ENCODE measurements at places on chromosomes 2 and 18.

DNA sequence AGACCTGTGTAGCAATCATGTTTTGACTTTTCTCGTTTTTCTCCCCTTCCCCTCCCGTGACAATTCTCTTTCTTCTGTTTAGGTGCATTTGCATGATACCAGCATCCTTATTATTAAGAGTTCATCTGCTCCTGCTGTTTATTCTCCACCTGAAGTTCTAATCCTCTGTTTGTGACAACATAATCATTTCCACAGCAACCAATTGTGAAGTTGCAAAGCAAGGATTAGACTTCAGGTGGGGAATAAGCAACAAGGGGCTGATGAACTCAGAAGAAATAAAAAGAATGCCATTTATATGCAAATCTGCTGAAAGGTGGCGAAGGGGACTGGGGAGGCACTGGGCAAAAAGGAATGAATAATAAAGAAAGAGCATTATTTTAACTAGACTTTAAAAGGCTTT lies 124.8 kb upstream of the LINC00305 start:
- no peaks in the 10 kb centered on the region for H3K27me3 ChIP-seq
- H3K27ac ChIP-seq = no peak overlapping the region
- H3K4me1 ChIP-seq = no peaks in the 10 kb centered on the region
- DNase-seq = no peak
- no peaks in the 10 kb centered on the region for H3K36me3 ChIP-seq

DNA sequence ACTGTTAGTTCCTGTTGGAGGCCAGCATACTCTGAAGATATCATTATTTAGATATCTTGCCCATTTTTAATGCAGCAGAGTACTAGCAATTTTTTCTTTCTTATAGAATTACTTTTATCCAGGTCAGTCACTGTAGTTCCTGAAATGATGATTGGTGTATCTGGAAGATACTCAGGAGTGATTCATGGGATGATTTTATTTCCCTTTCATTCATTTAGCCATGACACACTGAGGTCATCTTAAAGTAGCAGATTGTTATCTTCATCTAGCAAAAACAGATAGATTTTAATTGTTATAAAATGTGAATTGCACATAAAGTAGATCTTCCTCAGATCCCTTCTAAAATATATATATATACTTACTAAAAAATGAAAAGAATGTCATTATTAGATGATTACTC lies 109.1 kb downstream of the PIK3C3 start:
- H3K27ac ChIP-seq = peak overlapping the region; percentile 44
- no peak overlapping the region for H3K4me3 ChIP-seq
- H3K4me1 ChIP-seq = peaks cover 5% of the 10 kb centered on the region

DNA sequence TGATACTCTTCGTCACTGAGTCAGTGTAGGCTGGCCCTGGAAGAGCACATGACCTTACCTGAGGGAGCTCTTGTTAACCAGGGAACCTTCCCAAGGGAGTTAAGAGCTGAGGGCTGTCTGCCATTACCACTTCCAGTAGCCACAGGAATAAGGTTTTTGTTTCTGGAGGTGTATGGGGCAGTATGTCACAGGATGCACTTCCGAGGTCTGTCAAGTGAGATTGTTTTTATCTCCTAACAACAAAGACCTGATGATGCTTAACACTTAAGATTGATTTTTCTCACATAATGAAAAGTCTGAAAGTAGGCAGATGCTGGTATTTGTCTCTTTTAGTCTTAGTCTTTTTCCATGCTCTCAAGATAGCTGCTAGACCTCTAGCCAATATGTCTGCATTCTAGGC lies 41.8 kb downstream of the PSMA8 start:
- H3K36me3 ChIP-seq = no peaks in the 10 kb centered on the region
- peaks cover 11% of the 10 kb centered on the region for H3K4me1 ChIP-seq
- DNase-seq = no peak

DNA sequence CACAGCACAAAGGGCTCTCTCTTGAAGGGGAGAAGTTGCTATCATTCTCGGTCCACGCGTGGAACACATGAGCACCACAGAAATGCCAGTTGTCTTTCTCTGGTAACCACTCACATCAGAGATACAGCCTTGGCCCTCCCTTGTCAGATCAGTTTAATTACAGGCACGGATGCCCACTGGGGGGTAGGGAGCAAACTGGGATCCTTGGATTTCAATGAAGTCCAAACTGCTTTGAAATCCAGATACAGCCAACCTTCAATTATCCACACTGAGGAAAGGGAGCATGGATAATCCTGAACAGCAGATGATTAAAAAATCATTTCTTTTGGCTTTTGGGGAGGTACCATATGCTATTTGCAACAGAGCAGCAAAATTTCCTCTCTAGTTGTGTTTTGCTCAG lies 63.7 kb upstream of the DAPL1 start:
- peaks cover 5% of the 10 kb centered on the region for H3K4me1 ChIP-seq
- H3K27me3 ChIP-seq = peaks cover 30% of the 10 kb centered on the region
- no peaks in the 10 kb centered on the region for H3K36me3 ChIP-seq

DNA sequence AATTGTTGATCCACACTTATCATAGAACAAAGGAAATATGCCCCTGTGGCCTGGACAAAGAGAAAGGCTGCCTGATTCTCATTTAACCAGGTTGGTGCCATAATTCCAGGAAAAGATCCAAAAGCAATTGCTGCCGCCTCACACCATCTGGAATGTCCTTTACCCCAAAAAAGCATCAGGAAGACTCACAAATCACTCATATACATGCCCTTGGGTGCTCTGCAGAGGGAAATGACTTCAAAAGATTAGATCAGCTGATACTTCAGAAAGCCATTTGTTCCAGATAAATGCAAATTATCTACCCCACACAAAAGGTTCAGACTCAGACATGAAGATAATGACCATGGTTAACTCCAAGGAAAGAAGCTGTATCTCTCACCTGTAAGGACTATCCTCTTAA lies 285.8 kb downstream of the C1D start:
- no peak overlapping the region for H3K27ac ChIP-seq
- DNase-seq = no peak
- no peaks in the 10 kb centered on the region for H3K4me1 ChIP-seq
- H3K4me3 ChIP-seq = no peak overlapping the region

DNA sequence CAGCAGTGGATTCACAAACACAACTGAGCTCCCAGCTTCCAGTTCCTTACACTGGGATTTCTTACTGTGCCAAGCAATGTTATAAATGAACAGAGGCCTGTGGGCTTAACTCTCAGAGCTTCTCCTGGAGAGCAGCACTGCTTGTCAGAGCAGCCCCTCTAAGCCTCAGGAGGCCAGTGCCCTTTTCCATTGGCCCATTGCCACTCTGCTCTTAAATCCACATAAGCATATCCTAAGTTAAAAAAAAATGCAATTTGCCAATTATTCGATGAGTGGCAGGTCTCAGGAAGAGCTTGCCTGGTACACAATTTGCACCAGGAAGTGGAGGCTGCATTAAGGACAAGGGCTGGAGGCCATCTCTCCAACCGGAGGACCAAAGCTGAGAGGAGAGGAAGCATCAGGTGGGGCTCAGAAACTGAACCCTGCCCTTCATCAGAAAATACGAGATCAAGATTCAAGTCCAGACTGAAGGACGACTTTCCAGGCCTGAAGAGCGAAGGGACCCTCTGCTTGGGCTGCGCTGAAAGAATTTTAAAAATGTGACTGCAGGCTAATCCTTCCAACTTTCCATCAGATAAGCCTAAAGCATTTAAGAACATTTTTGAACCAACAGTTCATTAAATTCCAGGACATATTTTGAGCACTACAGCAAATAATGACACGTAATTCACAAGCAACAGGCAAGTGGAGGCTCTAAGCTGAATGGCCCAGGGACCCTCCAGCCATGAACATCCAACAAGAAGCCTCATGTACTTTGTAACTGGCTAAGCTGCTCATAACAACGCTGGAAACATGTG lies 28.4 kb upstream of the PXDN start:
- no peak overlapping the region for H3K4me3 ChIP-seq
- peaks cover 5% of the 10 kb centered on the region for H3K27me3 ChIP-seq
- H3K36me3 ChIP-seq = no peaks in the 10 kb centered on the region
- H3K4me1 ChIP-seq = no peaks in the 10 kb centered on the region

GRCh38 chr18:51151185-51151567 lies 46.3 kb downstream of the MEX3C start:
- no peaks in the 10 kb centered on the region for H3K36me3 ChIP-seq
- no peaks in the 10 kb centered on the region for H3K27me3 ChIP-seq
- H3K4me3 ChIP-seq = peak overlapping the region; percentile 90
- H3K27ac ChIP-seq = peak overlapping the region; percentile 25
- no peak for DNase-seq
- peaks cover 59% of the 10 kb centered on the region for H3K4me1 ChIP-seq

GRCh38 chr2:128314348-128315121 lies 4.1 kb downstream of the HS6ST1 start:
- no peaks in the 10 kb centered on the region for H3K27me3 ChIP-seq
- H3K4me1 ChIP-seq = peaks cover 63% of the 10 kb centered on the region
- H3K4me3 ChIP-seq = no peak overlapping the region
- no peak for DNase-seq
- peaks cover 1% of the 10 kb centered on the region for H3K36me3 ChIP-seq
- no peak overlapping the region for H3K27ac ChIP-seq

- H3K4me1 ChIP-seq = no peaks in the 10 kb centered on the region
- no peaks in the 10 kb centered on the region for H3K27me3 ChIP-seq
- H3K4me3 ChIP-seq = no peak overlapping the region
- no peaks in the 10 kb centered on the region for H3K36me3 ChIP-seq
These were observed 453.0 kb upstream of the CDH20 start for GRCh38 chr18:60880184-60880583.

DNA sequence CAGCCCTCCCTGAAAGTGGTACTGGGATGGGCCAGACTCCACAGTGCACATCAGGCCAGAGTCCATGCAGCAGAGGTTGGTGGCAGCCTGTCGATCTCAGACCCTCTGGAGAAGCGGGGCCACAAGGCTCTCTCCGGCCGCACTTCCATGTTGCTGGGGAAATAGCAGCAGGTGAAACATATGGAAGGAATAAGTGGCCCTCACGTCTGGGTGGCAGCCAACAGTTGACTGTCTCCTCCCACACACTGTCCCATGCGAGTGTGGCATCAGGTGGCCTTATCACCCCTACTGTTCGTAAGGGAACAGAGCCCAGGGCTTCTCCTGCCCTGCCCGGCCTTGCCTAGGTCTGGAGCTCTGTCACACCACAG lies 58.1 kb upstream of the FOSL2 start:
- no peak for DNase-seq
- H3K36me3 ChIP-seq = no peaks in the 10 kb centered on the region
- no peak overlapping the region for H3K4me3 ChIP-seq
- no peak overlapping the region for H3K27ac ChIP-seq
- H3K4me1 ChIP-seq = peaks cover 11% of the 10 kb centered on the region

DNA sequence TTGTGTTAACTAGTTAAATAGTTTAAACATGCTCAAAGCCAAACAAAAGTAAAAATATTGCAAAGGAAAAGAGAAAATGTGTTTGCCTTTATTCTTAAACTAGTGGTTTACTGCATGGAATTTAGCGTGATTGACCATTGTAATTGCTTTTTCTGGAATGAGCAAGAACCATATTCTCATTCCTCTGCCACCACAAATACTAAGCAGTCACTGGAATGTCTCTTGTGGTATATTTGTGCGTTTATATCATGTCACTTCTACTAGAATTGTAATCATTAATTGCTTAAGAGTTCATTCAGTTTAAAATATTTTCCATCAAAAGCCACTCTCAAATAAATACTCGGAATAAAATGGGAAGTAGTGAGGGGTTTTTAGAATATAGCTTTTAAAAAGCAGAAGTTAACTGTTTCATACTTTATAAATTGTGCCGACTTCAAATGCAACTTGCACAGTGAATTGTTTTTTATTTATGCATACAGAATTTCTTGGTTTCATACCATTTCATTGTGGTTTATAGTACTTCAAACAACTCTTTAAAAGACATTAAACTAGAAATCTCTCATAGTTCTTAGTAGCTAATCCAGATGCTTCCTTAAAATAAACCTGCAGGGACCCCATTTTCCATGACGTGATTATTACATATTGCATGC lies 288.1 kb downstream of the EPHA4 start:
- H3K27me3 ChIP-seq = peaks cover 7% of the 10 kb centered on the region
- DNase-seq = no peak
- H3K4me1 ChIP-seq = no peaks in the 10 kb centered on the region
- no peaks in the 10 kb centered on the region for H3K36me3 ChIP-seq
- no peak overlapping the region for H3K27ac ChIP-seq

- H3K4me1 ChIP-seq = no peaks in the 10 kb centered on the region
- H3K27ac ChIP-seq = no peak overlapping the region
- H3K27me3 ChIP-seq = no peaks in the 10 kb centered on the region
- peaks cover 4% of the 10 kb centered on the region for H3K36me3 ChIP-seq
- no peak for DNase-seq
These were observed 12.0 kb downstream of the SFTPB start for GRCh38 chr2:85655961-85656417.

DNA sequence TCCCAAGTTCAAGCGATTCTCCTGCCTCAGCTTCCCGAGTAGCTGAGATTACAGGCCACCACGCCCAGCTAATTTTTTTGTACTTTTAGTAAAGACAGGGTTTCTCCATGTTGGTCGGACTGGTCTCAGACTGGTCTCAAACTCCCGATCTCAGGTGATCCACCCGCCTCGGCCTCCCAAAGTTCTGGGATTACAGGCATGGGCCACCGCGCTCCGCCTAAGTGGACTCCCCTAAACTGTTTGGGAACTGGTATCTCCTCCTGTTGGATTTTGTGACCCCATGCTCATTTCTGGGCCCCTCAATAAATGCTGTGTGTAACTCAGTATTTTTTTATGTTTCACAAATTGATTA lies 5.2 kb downstream of the SCTR start:
- H3K4me3 ChIP-seq = no peak overlapping the region
- peaks cover 52% of the 10 kb centered on the region for H3K27me3 ChIP-seq
- H3K36me3 ChIP-seq = no peaks in the 10 kb centered on the region
- no peaks in the 10 kb centered on the region for H3K4me1 ChIP-seq

GRCh38 chr2:127662937-127663565 lies 12.3 kb downstream of the LIMS2 start:
- no peaks in the 10 kb centered on the region for H3K36me3 ChIP-seq
- no peak overlapping the region for H3K4me3 ChIP-seq
- no peak for DNase-seq
- peaks cover 45% of the 10 kb centered on the region for H3K27me3 ChIP-seq
- H3K4me1 ChIP-seq = peaks cover 3% of the 10 kb centered on the region
- H3K27ac ChIP-seq = no peak overlapping the region

DNA sequence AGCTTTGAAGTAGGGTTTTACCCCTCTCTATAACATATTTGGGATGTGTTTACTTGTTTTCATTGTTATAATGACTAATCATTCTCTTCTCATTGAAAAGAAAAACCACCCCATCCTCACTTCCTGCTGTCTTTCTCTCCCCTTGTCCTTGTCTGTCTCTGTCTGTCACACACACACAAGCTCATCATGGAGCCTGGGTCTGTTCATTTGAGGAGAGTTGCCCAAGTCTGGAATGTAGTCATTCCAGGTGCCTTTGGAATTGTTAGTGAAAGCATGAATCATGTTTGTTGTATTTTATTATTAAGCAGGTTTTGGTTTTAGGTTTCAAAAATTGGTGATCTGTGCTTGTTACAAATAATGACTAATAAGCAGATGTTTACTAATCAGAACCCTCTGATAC lies 133.5 kb upstream of the IL1R2 start:
- no peak for DNase-seq
- no peak overlapping the region for H3K4me3 ChIP-seq
- peak overlapping the region; percentile 16 for H3K27ac ChIP-seq
- peaks cover 2% of the 10 kb centered on the region for H3K36me3 ChIP-seq
